Right atrium auricular region (tissue), 2 donors: ENCODE measurements at places on chromosomes 1 and 21. TPM values are rescaled to one million over a fixed set of nuclear protein-coding genes. Genes with fewer than 3 reads are reported as not detected.

DNA sequence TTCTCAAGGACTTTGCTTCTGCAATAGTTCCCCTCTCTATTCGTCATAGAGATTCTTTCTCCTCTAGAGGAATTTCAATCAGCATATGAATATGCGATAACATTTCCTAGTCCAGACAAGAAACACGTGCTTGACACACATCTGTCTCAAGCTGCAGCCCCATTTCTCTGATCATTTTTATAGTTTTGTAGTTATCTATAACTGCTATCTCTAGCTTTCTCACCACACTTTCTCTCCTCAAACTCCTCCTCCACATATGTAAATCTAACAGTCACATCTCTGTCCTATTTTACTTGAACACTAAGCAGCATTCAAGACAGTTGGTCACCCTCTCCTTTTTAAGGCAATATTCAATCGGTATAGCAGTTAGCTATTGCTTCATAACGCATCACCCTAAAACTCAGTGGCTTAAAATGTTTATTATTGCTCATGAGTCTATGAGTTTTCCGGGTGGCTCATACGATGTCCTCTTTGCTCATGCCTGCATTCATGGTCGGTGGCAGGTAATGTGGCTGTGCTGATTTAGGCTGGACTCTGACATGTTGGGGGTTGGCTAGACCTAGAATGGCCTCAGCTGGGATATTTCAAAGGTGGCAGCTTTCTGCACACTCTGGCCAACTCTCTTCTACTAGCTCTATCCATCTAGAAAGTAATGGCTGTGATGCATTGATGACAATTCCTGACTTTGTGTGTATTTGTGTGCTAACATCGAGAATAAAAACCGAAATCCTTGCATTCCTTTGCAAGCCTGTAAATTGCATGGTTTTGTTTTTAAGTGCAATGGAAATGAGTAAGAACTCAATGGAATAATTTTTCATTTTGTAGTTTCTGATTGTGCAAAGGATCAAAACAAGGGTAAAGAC lies 20.6 kb downstream of the ATP6V1G3 start:
- H3K27me3 ChIP-seq, result no peaks in the 10 kb centered on the region
- no peak overlapping the region for H3K27ac ChIP-seq
- no peak overlapping the region for H3K4me3 ChIP-seq
- no peak for DNase-seq
- no peaks in the 10 kb centered on the region for H3K36me3 ChIP-seq
- H3K4me1 ChIP-seq, result no peaks in the 10 kb centered on the region

DNA sequence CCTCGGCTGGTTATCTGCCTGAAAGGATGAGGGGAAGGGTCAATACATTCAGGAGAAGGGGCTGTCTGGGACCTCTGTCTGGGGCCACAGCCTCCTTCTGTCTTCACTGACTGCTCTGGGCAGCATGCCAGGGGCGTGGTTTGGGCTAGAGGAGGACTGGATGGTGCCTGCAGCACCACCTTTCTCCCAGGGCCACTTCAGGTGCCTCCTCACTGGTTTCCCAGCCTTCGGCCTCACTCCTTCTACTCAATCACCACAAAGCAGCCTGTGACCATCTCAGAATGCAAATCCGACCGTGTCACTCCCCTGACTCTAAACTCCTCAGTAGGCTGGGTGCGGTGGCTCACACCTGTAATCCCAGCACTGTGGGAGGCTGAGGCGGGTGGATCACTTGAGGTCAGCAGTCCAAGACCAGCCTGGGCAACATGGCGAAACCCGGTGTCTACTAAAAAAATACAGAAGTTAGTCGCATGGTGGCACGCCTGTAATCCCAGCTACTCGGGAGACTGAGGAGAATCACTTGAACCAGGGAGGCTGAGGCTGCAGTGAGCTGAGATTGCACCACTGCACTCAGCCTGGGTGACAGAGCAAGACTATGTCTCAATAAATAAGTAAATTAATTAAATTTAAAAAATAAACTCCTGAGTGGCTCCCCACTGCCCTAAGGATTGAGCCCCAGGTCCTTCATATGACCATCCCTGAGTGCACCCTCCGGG lies 50.1 kb upstream of the ECE1 start:
- H3K27ac ChIP-seq, result peak overlapping the region; percentile 91
- H3K4me1 ChIP-seq, result peaks cover 92% of the 10 kb centered on the region
- no peak for DNase-seq
- H3K4me3 ChIP-seq, result no peak overlapping the region
- no peaks in the 10 kb centered on the region for H3K27me3 ChIP-seq

DNA sequence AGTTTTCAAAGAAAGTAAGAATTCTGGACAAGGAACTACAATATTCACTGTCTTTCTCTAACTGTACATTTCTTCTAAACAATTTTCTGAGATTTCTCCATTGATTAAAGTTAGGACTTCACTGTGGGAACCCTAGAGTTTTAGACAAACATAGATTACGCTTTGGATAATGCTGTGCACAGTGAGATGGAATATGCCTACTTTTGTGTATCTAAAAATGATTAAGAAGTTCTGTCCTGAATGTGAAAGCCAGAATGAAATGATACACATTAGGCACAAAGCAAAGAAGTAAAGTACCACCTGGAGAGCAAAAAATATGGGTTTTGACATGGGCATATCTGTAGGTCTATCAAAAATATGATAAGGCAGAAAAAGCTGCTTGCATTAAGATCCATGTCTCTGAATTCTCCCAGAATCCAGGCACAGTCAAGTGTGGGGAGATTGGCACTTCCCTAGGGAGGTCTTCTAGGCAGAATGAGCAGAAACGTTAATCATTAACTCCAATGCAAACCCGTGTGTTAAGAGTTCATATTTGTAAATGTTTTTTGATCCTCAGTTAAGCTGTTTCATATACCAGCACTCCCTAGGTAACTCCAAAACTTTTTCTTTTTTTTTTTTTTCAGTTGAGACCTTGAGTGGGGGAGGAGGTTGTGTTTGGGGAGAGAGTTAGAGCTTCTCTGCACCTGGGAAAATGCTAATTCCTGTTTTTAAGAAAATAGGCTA lies 467.1 kb downstream of the LMO4 start:
- H3K27ac ChIP-seq, result no peak overlapping the region
- no peaks in the 10 kb centered on the region for H3K4me1 ChIP-seq
- H3K4me3 ChIP-seq, result no peak overlapping the region
- H3K27me3 ChIP-seq, result no peaks in the 10 kb centered on the region
- no peak for DNase-seq

The MSH4 gene
- total RNA-seq, result 0.11 TPM

The AK2 gene
- 120 TPM for total RNA-seq

GRCh38 chr1:203044546-203045250 lies 18.4 kb downstream of the PPFIA4 start:
- no peak overlapping the region for H3K27ac ChIP-seq
- H3K36me3 ChIP-seq, result peaks cover 9% of the 10 kb centered on the region
- no peak for DNase-seq
- no peak overlapping the region for H3K4me3 ChIP-seq
- no peaks in the 10 kb centered on the region for H3K4me1 ChIP-seq

The SLC22A15 gene
- total RNA-seq, result 10.1 TPM

- H3K4me3 ChIP-seq, result peak within 1 kb of the TSS; percentile 96
- no peaks in the 10 kb centered on the region for H3K27me3 ChIP-seq
- peak within 1 kb of the TSS; percentile 92 for H3K27ac ChIP-seq
- peaks cover 17% of the 10 kb centered on the region for H3K4me1 ChIP-seq
Observed at GRCh38 chr1:229342656-229343569, at the start of gene CCSAP. TSS of gene CCSAP (minus strand) at chr1:229343047. CDS start at chr1:229342465, 582 bp downstream.
